ENCODE measurements at places on chromosomes 1 and 21. TPM values are rescaled to one million over a fixed set of nuclear protein-coding genes. Genes with fewer than 3 reads are reported as not detected.
A peak's percentile ranks its signal among the peaks of the same experiment; 100 is the strongest.

Gene MXRA8
- total RNA-seq: not detected

Gene IRF6
- 0.10 TPM for total RNA-seq

DNA sequence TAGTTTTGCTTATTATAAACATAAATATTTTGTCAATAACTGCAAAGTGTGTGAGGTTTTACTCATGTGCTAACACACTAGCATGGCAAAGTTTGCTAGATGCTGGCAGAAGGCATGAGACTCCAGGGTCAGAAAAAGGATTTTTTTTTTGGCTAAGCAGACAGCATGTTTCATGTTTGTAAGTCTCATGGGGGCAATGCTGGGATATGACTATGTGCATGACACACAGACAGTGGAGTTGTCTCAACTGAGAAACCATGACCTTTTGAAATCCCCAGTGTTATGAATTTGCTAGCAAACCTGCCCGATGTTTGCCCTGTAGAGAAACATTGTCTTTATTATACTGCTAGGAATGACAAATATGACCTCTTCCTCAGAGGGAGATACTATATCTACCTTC is 448.2 kb downstream of the BRINP3 start:
- no peak for DNase-seq

GRCh38 chr1:151885479-151885878 is 23.8 kb downstream of the THEM4 start:
- no peak for DNase-seq

GRCh38 chr1:62407398-62408009 is 29.3 kb upstream of the USP1 start:
- DNase-seq: peak; percentile 55
